ENCODE measurements at places on chromosomes 2 and 18. TPM values are rescaled to one million over a fixed set of nuclear protein-coding genes. Genes with fewer than 3 reads are reported as not detected.

GRCh38 chr2:216845426-216845825 lies 14.4 kb downstream of the TNP1 start:
- DNase-seq, result no peak

MOCOS gene
- total RNA-seq, result under 0.01 TPM

DNA sequence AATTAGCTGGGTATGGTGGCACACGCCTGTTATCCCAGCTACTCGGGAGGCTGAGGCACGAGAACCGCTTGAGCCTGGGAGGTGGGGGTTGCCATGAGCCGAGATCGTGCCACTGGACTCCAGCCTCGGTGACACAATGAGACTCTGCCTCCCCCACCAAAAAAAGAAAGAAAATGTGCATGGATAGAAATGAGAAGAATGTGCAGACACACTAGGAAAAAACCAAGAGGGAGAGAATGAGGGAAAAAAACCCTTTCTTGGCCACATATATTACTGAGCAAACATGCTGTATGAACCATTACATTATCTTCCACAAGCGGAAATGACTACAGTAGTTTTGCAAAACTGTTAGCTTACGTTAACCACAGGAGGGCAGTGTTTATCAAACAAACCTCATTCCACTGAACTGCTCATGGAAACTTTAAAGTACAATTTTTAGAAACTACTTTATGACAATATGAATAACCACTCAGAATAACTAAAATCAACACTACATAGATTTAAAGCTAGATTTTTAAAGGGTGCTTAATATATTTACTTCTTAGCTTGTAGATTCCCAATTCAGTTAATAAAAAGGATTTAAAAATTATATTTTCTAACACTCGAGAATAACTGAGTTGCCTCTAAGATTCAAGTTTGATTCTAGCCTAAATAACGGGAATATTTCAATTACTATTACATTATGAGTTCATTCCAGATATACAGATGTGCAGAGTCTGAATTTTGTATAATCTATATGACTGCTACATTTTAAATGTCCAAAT lies 26.4 kb downstream of the ASXL2 start:
- DNase-seq, result no peak

- no peak for DNase-seq
Measured at GRCh38 chr2:217055624-217056023, 195.8 kb upstream of the TNP1 start.

GRCh38 chr2:121038891-121039616 lies 245.9 kb downstream of the TFCP2L1 start:
- DNase-seq, result no peak

DNA sequence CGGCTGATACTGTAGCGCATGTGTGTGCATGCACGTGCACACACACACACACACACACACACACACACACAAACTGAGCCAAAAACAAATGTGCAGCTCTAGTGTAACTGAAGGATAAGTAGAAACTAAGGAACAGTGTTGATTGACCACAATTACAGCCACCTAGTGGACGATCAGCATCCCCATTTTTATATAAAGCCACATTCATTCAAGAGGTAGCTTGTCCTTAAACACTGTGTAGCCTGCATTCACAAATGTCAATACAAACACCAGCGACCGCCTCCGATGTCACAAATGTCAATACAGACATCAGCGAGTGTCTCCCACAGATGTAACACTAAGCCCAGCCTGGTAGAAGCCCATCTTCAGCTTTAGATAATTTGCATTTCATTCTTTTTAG lies 167.4 kb downstream of the PTGR3 start:
- no peak for DNase-seq

MOGAT1 gene
- not detected for total RNA-seq

GRCh38 chr2:172586245-172586891 lies 30.5 kb downstream of the PDK1 start:
- DNase-seq, result no peak

DNA sequence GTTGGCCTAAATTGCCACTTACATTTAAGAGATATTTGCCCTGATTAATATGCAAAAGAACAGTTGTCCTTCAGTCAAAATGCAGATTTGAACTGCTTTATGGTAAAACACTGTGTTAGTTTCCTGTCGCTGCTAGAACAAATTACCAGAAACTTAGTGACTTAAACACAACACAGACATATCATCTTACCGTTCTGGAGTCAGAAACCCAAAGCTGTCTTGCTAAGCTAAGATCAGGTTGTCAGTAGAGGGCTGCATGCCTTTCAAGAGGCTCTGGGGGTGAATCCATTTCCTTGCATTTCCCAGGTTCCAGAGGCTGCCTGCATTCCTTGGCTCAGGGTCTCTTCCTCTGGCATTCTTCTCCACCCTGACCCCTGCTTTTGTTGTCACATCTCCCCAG lies 149.5 kb downstream of the FAM161A start:
- DNase-seq, result no peak

SKA1 gene
- total RNA-seq, result 5.5 TPM

DNA sequence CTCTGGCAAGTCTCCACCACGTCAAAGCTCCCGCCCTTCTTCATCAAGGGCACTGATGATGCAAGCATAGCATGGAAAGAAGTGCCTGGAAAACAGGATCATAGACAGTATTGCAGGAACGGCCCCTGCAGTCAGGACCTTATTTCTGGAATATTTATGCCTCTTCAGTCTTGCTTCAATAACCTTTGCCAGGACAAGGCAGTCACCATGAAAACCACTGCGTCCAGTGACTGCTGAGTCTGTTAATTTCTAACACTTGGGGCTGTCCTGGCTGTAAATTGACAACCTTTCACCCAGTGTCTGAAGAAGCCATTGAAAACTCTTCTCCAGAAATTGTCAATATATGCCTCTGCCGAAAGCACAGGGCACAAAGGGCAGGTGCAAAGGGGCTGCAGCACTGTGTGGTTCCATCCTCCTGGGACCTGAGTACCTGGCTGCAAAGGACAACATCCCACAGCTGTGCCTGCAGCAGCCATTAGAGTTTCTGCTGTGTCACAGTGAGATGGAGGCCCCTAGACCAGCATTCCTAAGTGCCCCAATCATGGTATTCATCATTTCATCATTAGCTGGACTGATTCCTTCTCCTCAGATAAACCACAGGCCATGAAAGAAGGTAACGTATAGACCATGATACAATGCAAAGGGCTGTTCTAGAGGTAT lies 819.6 kb downstream of the RNF144A start:
- no peak for DNase-seq

FABP1 gene
- total RNA-seq, result 1.8 TPM

GRCh38 chr2:218430721-218431120 lies 11.8 kb downstream of the VIL1 start:
- no peak for DNase-seq

DNA sequence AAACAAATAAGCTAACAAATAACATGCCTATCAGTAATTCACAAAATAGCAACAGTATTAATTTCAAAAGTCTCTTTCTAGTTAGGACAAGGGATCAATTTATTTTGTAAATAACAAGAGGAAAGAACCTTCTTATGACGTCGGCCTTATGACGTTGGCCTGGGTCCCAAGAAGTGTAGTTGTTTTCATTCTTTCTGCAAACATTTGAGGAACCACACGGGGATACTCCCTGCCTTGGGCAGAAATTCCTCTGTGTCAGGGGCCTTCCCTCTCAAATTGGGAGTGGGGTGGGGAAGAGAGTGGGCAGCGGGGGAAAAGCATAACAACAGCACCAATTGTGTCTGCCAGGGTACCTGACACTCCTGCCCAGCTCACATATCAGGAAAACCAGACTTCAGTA lies 1.3 kb downstream of the CCDC68 start:
- DNase-seq, result no peak

- DNase-seq, result no peak
Measured at GRCh38 chr2:53987336-53987921, 16.6 kb upstream of the PSME4 start.

- DNase-seq, result no peak
Measured at GRCh38 chr2:13558368-13558767, 841.6 kb downstream of the TRIB2 start.

DNA sequence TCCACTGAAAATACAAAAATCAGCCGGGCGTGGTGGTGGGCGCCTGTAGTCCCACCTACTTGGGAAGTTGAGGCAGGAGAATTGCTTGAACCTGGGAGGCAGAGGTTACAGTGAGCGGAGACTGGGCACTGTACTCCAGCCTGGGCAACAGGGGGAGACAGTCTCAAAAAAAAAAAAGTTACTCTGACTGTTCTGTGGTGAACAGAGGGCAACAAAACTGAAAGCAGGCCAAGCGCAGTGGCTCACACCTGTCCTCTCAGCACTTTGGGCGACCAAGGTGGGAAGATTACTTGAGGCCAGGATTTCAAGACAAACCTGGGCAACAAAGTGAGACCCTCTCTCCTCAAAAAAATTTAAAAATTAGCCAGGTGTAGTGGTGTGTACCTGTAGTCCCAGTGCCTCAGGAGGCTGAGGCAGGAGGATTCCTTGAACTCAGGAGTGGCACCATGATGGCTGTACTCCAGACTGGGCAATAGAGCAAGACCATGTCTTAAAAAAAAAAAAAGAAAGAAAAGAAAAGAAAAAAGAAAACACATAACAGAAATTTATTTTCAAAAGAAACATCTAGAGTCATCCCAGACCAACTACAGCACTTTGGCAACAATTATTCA lies 13.6 kb upstream of the RTN4 start:
- DNase-seq, result no peak

- DNase-seq, result no peak
Measured at GRCh38 chr2:27427863-27428212, 593 bp upstream of the NRBP1 start.

DNA sequence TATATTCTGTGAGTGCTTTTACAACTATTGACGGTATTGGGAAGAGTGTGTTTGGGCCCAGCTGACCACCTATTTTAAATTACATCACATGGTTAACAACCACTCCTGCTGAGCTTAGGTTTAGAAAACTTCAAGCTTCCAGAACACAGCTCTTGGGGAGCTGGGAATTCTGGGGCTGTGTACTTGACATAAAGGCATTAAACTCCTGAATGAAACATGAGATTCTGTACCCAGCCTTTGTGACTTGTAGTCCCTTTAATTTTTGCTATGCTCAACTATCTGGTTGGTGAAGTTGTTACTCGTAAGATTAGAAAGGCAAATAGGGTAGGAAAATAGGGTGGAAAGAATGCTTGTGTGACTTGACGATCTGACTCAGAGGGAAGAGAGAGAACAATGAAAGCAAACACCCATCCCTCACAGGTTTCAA lies 66.9 kb downstream of the LTBP1 start:
- no peak for DNase-seq

IL37 gene
- not detected for total RNA-seq

IL1A gene
- total RNA-seq, result not detected

DNA sequence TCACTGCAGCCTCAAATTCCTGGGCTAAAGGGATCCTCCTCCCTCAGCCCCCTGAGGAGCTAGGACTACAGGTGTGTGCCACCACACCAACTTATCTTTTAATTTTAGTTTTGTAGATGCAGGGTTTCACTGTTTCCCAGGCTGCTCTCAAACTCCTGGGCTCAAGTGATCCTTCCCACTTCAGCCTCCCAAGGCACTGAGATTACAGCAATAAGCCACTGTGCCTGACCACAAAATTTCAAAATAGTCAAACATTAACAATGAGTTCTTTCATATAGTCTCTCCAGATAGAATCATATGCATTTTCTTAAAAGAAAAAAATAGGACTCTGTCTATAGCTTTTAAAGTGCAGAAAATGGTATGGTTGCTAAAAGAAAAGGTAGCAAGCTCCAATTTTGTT lies 24.9 kb upstream of the PID1 start:
- DNase-seq, result no peak

PNKD gene
- 11.8 TPM for total RNA-seq

- no peak for DNase-seq
Measured at GRCh38 chr18:647304-647703, 10.1 kb upstream of the TYMS start.

IL1R2 gene
- total RNA-seq, result 8.2 TPM

BMP10 gene
- not detected for total RNA-seq

DNA sequence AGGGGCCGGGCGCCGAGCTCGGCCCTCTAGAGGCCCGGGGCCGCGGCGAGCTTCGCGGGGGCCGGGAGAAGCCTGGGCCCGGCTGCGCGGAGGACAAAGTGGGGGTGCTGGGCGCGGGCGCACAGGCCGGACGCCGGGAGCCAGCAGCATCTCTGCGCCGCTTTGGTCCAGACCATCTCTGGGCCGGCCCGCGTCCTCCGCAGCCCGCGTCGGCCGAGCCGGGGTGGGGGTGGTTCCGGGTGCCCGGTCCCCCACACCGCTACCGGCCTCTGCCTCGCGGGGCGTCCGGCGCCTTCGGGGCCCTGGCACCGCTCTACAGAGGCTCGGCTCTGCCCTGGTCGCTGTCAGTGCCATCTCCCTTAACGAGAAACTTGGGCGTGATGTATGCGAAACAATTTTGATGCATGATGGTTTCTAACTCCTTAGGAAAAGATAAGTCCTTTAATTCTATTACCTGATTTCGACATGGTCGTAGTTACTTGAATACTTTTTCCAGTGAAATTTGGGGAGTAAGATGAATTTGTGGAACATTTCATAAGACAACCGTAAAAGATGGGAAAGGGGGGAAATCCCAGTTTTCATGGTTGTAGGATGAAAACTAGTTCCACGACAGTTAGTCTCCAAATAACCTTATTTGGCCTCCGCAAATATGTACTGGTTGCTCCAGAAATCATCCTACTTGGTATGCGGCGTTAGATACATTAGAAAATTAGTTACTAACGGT lies 562 bp downstream of the TWSG1 start:
- DNase-seq, result no peak

DNA sequence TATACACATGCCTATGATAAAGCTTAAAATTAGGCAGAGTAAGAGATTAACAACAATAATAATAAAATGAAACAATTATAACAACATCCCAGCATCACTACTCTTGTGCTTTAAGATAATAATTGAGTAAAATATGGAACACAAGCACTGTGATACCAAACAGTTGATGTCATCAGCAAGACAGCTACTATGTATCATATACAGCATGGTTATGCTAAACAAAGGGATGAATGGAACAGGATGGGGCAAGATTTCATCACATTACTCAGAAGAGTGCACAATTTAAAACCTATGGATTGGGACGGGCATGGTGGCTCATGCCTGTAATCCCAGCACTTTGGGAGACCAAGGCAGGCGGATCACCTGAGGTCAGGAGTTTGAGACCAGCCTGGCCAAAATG lies 1221.0 kb downstream of the SUCLG1 start:
- DNase-seq, result no peak

- no peak for DNase-seq
Measured at GRCh38 chr2:96325884-96326255, 753 bp downstream of the ITPRIPL1 start.

GRCh38 chr2:31371691-31372090 lies 42.9 kb downstream of the XDH start:
- no peak for DNase-seq

ANKRD30BL gene
- total RNA-seq, result 1.2 TPM

GRCh38 chr2:133908171-133908570 lies 339.9 kb upstream of the NCKAP5 start:
- no peak for DNase-seq

PSMG2 gene
- 68.5 TPM for total RNA-seq

ATP5MC3 gene
- 36.5 TPM for total RNA-seq

- DNase-seq, result no peak
Measured at GRCh38 chr18:23812546-23813440, 123.5 kb downstream of the LAMA3 start.

GRCh38 chr2:98212092-98213000 lies 125.4 kb downstream of the VWA3B start:
- DNase-seq, result no peak

GRCh38 chr2:211093743-211094303 lies 537.4 kb downstream of the CPS1 start:
- DNase-seq, result no peak

LBX2 gene
- not detected for total RNA-seq

- DNase-seq, result no peak
Measured at GRCh38 chr18:63238693-63239075, 80.9 kb downstream of the BCL2 start.

GRCh38 chr18:36314098-36314497 lies 16.6 kb downstream of the FHOD3 start:
- DNase-seq, result no peak

All from uterus (tissue), 4 donors.